Daoy (cell line): ENCODE measurements at places on chromosomes 11 and 22. TPM values are rescaled to one million over a fixed set of nuclear protein-coding genes. Genes with fewer than 3 reads are reported as not detected.

Gene LRRC75B
- total RNA-seq, result 1.3 and 2.3 TPM in 2 replicates

Gene ALX4
- 0.39 and 1.5 TPM in 2 replicates for total RNA-seq

Gene BDNF
- 11.9 and 12.5 TPM in 2 replicates for total RNA-seq

Gene TRIM49
- not detected in 2 replicates for total RNA-seq

Gene OR52J3
- not detected in 2 replicates for total RNA-seq

Gene LDHAL6A
- 0.11 TPM in 1 of 2 replicates, not detected in the other for total RNA-seq

Gene TENM4
- total RNA-seq, result 13.6 and 23.5 TPM in 2 replicates

Gene TMEM258
- 61.1 and 70.8 TPM in 2 replicates for total RNA-seq

Gene SORL1
- 1.5 and 1.6 TPM in 2 replicates for total RNA-seq

Gene TRIM48
- not detected in 2 replicates for total RNA-seq

Gene FAM180B
- total RNA-seq, result not detected in 2 replicates
